ENCODE measurements at places on chromosomes 12 and 14.
A peak's percentile ranks its signal among the peaks of the same experiment; 100 is the strongest.

DNA sequence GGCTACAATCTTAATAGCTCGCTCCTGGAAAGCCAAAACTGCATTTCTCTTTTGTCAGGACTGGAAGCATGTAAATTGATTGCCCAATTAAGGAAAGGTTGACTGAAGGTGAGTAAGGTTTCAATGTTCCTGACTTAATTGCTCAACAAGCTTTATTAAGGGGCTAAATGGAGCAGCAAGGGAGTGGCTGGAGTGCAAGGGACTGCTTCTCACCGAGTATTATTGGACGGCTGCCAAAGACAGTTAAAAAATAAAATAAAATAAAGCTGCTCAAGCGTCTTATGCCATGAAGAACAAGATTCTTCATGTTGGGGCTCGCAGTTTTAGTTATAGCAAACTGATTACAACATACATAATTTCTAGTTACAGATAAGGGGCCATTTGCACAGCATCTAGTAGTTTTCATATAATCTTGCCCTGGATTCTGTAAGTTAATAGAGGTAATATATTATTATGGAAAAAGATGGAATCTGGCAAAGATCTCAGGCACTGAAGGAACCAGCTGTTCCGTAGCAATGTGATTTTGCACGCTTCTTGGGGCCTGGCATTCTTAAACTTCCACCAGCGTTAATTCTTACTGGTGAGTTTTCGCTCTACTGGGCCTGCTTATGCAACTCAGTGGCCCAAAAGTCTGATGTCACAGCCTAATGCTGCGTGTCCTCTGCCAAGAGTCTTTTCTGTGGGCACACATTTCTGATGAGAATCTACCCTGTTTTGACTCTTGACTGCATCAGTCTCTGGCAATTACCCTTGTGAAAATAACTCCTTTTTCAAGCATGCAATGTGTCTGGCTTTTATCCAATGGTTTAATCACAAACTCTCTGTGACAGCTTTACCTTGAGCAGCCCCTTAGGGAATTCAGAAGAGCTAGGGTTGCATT, 108.5 kb downstream of the SLC38A1 start:
- peak; percentile 60 for DNase-seq

- no peak for DNase-seq
Measured at GRCh38 chr12:108369736-108370396, 30.8 kb upstream of the CMKLR1 start.

GRCh38 chr12:6872073-6873048, 742 bp downstream of the SPSB2 start:
- peak; percentile 48 for DNase-seq

DNA sequence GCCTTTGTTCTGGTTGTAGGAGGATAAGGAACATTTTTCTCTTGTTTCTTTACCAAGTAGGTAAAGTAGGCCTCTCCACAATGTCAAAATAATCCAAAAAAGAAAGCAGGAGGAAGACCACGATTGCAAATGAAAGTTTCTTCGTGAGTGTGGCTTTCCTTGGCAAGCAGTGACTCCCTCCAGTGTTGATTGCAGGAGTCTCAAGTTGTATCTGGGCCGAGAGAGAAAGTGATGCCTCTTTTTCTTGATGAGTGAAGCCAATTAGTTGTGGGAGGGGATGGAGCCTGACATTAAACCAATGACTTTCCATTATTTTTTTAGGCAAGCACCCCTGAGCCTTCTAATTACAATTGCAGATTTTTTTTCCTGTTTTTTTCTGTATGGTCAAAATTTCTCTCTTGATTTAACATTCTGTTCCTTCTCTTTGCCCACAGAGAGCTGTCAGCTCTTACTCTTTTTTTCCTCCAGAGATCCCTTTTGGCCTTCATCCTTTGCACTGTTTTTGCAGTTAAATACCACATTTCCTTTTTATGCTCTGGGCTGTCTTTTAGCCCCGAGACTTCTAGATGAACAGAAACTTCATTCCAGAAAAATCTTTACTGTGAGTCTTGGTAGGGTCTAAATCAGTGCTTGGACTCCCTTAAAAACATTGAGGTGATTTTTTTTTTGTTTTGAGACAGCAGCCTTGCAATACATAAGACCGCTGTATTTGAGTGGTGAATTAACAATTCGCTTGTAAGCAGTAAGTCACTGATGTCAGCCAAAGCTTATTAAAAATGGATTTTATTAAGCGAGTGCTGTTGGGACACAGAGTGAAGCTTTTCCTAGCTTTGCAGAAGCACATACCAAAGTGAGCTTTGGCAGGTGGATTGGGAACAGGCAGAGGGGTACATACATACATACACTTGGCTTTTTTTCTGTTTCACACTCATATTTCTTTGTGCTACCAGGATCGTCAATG, 15.8 kb downstream of the FBXW8 start:
- DNase-seq = no peak

DNA sequence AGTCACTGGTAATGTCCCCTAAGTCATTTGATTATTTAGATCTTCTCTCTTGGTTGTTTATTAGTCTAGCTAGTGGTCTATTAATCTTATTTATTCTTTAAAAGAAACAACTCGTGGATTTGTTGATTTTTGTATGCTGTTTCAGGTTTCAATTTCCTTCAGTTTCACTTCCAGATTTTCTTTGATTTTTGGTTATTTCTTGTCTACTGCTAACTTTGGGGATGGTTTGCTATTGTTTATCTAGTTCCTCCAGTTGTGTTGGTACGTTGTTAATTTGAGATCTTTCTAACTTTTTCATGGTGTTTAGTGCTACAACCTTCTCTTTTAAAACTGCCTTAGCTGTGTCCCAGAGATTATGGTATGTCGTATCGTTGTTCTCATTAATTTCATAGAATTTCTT, 18.5 kb upstream of the CD69 start:
- DNase-seq = no peak

DNA sequence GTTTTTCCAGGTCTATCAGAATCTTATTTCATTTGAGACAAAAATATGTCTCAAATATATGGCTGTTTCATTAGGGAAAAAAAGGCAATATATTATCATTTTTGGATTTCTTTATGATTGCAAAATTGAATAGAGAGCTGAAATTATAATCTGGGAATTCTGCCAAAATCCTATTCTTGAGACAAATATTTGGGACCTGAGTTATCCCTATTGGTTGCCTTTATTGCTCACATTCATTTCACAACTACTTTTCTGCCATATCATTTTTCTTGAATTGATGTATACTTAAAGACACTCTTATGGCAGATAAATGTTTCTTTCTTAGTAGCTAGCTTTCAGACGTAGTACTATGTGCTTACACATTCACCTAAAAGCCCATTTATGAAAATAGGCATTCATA, 241.6 kb upstream of the NOVA1 start:
- DNase-seq = no peak

GRCh38 chr14:49206828-49207227, 379.4 kb downstream of the RPS29 start:
- DNase-seq = no peak

- no peak for DNase-seq
Measured at GRCh38 chr12:20237091-20237490, 131.2 kb upstream of the PDE3A start.

GRCh38 chr12:104345234-104346066, 41.9 kb downstream of the EID3 start:
- no peak for DNase-seq

DNA sequence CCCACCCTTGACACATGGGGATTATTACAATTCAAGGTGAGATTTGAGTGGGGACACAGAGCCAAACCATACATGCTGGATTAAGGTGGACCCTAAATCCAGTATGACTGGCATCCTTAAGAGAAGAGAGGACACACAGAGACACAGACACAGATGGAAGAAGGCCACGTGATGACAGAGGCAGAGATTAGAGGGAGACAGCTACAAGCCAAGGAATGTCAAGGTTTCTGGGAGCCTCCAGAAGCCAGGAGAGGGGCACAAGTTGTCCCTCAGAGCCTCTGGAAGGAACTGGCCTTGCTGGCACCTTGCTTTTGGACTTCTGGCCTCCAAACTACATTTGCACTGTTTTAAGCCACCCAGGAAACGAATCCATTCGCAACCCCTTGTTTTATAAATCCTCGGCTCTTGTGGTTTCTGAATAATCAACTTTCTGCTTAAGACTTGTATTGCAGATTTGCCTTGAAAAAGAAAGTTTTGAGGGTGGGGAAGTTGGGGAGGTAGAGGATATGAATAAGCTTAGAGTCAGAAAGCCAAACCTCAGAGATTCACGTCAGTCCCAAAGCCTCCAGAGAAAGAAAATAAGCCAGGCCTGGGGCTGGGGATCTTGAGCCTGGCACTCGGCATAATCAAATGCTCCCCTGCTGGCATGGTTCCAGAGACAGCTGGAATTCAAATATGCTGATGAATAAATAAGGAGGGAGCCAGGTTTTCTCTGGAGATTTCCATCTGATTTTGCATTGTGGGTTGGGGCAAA, 224.2 kb upstream of the PWP1 start:
- no peak for DNase-seq

- no peak for DNase-seq
Measured at GRCh38 chr12:11580125-11580751, 69.2 kb upstream of the ETV6 start.

DNA sequence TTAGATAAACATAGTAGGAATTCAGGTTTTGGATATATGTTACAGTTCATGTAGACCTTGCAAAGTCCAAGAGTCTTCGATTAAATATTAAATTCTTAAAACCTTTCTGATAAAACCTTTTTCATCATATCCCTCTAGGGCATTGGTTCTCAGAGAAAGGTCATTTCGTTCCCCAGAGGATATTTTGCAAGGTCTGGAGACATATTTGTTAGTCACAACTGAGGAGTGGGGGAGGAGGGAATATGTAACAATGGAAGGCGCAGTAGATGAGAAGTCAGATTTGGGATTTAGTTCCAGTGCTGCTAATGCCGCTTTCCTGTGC, 5.3 kb downstream of the TMEM253 start:
- no peak for DNase-seq

DNA sequence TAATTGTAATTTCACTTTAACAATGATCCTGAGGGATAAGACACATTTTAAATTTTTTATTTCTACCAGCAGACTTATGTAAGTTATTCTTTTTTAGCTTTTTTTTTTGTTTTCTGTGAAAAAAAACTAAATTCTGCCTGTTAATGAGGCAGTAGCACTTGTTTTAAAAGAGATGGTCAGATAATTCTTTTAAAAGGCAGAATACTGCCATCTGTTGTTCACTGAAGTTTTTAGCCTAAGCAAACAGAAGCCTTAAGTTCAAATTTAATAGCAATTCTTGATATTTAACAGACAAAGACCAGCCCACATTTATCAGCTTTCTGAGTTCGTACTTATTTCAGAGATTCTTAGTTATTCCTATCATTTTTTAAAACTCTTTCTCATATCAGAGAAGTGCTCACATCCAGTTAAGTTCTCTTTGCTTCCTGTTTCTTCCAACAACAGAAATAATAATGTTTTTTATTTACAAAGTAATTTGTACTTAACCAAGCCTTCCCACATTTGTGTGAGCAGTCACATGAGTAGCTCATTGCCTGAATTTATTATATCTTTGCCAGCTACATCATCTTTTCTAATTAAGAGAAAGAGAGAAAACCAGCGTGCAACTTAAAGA, 93.4 kb upstream of the SLCO1C1 start:
- DNase-seq = no peak

DNA sequence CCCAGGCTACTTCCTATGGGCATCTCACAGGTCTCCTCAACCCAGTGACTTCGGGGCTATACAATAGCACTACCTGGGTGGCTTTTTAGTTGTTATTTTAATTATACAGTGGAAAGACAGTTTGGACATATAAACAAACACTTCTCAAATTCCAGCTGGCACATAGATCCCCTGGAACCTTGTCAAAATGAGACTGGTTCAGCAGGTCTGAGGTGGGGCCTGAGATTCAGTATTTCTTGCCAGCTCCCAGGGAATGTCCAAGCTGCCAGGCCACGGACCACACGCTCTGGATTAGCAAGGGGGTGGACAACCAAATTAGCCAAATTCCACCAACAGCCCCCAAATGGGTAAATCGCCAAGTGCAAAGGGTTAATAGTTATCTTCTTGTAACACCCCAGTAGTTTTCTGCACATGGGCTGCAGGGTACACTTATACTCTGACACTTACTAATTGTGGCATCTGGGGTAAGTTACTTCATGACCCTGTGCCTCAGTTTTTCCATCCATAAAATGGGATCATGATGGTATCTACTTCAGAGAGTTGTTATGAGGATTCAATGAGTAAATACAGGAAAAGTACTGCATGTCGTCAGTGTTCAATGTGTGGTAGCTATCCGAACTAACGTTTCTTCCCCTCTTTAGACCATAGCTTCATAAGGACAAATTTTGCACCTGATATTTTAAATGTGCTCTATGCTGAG, 789.4 kb upstream of the TBX3 start:
- DNase-seq = no peak

DNA sequence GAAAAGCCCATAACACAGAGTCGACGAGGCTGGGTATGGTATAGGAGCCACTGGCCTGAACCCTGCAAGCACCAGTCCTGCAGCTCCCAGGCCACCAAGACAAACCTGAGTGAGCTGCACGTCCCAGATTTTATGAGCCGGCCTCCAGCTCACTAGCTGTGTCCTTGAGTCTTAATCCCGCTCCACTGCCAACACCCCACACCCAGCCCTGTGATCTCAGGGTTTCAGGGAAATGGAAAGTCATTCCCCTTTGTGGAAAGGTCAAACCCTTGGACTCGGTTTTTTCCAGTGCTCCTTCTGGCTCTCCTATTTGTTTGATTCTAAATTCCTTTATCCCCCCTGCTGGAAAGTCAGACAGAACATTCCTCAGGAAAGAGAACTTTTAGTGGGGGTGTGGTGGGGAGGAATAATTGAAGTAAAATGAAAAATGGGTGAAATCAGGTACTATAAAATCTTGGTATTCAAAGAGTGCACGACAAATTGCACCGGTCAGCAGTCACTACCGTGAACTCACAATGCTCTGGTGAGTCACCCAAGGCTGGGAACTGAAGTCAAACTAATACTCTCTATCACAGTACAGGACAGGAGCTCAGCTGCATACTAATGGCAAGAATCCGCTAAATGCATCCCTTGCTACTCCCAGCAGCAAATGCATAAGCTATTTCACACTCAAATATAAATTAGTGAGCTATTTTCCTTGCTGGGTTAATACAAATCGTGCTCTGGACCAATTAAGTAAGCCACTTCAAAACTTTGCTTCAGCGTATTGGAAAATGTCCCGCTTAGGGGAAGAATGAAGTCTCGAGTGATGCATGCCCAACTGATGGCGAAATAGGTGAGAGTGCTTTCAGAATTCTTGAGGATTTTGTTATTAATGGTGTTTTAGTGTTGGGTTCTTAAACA, 9.0 kb downstream of the PITPNM2 start:
- DNase-seq = peak; percentile 15

DNA sequence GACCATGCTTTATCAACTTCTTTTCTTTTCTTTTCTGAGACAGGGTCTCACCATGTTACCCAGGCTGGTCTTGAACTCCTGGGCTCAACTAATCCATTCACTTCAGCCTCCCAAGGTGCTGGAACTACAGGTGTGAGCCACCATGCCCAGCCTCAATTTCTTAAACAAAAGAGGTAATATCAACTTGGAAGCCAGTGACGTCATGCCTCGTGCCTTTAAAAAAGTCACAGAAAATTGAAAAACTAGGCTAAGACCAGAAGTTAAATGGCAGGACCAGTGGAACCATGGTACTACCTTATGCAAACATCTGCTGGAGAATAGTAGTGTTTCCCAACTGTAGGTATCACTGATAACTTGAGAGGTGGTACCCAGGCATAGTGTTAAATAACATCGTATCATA, 103.3 kb downstream of the KSR2 start:
- DNase-seq = no peak
